ENCODE measurements at places on chromosomes 13 and 19.

DNA sequence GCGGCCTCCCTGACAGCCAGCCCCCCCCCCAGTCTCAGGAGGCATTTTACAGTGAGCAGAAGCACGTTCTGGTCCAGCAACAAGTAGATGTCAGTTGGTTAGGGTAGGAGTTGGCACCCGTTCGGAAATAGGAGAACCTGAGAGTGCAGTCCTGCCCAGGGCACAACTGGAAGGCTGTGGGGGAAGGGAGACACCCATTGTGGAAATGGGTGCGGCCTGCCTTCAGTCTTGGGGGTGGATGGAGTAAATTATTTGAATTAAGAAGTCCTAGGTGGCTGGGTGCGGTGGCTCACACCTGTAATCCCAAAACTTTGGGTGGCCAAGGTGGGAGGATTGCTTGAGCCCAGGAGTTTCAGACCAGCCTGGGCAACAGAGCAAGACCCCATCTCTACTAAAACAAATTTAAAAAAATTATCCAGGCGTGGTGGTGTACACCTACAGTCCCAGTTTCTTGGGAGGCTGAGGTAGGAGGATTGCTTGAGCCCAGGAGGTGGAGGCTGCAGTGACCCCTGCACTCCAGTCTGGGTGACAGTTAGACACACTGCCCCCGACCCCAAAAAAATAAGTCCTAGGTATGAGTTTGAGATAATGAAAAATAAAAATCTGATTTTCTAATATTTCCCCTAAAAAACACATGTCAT is 1.2 kb downstream of the CIRBP start:
- no peak for DNase-seq

DNA sequence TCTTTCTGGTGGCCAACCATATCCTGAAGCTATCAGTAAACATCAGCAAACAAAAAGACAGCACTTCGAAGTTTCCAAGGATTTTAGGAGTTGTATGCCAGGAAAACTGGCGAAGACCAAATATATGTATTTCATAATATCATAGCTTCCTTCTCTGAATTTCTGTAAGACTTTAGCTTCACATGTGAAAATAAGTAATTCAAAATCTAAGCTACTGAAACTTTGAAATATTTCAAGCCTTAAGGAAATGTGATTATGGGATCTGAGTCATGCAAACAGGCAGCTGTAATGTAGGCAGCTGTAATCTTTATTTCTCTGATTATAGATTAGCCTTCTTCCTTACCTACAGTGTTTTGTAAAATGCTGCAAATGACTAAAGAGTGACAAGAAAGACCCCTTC is 70.7 kb upstream of the ANKRD10 start:
- no peak for DNase-seq

DNA sequence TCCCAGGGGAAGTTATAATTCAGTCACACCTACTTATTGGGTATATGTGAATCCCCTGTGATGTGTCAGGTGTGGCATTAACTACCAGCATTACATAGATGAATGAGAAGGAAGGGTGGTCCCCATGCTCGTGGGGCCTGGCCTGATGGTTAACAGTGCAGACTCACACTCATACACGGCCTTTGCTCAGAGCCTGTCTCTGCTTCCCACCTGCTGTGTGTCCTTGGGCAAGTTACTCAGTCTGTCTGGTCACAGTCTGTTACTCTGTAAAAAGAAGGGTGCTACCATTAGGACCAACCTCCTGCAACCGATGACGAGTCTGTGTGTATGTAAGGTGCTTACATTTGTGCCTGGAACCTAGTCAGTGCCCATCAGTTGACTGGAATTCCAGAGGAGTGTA is 23.8 kb downstream of the SAFB start:
- DNase-seq: no peak

GRCh38 chr13:27504128-27504867 is 53.9 kb upstream of the MTIF3 start:
- DNase-seq: no peak

DNA sequence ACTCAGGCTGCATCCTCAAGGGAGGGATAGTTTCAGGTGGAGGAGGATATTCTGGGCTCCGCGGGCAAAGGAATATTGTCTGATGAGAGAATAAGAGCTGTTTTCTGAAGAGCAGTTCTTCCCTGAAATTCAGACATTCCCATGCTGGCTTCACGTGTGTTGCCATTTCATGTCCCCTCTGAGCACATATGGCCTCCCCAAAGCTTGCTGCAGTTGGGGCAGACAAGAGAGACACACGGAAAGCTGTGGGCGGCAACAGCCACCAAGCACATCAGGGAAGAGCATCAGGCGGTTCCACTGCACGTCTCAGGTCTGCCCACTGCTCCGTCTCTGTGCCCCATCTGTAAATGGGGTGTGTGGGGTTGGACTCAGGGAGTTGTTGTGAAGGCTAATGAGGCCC is 247.5 kb upstream of the TSHZ3 start:
- no peak for DNase-seq

GRCh38 chr13:77909827-77910226 is 8.8 kb downstream of the EDNRB start:
- no peak for DNase-seq
